ENCODE measurements at places on chromosomes 12 and 14. TPM values are rescaled to one million over a fixed set of nuclear protein-coding genes. Genes with fewer than 3 reads are reported as not detected.

Gene C12orf75
- 49.2 TPM for total RNA-seq

Gene PIK3C2G
- total RNA-seq = 1.6 TPM

Gene ZBTB39
- 5.2 TPM for total RNA-seq

Gene UNC79
- not detected for total RNA-seq

Gene LRP1
- total RNA-seq = 25.8 TPM

Gene LRRC23
- 8.9 TPM for total RNA-seq

Gene LBHD2
- total RNA-seq = not detected

Gene SVOP
- total RNA-seq = not detected

Gene SAMD4A
- total RNA-seq = 7.3 TPM

Gene ACRBP
- total RNA-seq = 0.28 TPM

Gene PTPRR
- 0.21 TPM for total RNA-seq

Gene HNF1A
- not detected for total RNA-seq

Gene HPD
- total RNA-seq = not detected

Gene ENDOU
- total RNA-seq = 3.4 TPM

Gene PLCZ1
- not detected for total RNA-seq

Gene CELA1
- not detected for total RNA-seq

Gene MEG3
- total RNA-seq = 41.2 TPM
